ENCODE measurements at places on chromosomes 5 and 9.

GRCh38 chr5:56638768-56639238 lies 176.5 kb upstream of the MAP3K1 start:
- H3K4me3 ChIP-seq = no peak overlapping the region
- H3K4me1 ChIP-seq = no peaks in the 10 kb centered on the region
- H3K36me3 ChIP-seq = no peaks in the 10 kb centered on the region
- DNase-seq = no peak
- H3K27ac ChIP-seq = no peak overlapping the region

GRCh38 chr9:116490321-116490720 lies 196.8 kb upstream of the TRIM32 start:
- H3K36me3 ChIP-seq = no peaks in the 10 kb centered on the region
- H3K4me1 ChIP-seq = no peaks in the 10 kb centered on the region
- H3K27ac ChIP-seq = no peak overlapping the region
- H3K27me3 ChIP-seq = no peaks in the 10 kb centered on the region
- no peak for DNase-seq

DNA sequence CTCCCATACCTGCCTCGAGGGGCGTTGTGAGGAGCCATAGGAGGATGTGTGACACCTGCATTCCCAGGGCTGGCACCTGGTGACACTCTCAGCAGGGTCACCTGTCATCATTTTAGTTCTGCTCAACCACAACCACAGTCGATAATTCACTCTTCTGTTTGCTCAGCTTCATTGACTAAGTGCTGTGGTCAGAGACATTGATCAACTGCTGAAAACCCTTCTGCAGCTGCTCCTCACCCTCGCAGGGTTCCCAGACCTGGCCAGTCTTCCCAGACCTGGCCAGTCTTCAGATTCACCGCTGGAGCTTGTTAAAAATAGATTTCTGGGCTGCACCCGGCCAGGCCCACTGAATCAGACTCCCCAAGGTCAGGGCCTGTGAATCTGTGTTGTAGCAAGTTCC lies 92.8 kb downstream of the MVB12B start:
- no peak overlapping the region for H3K4me3 ChIP-seq
- peaks cover 26% of the 10 kb centered on the region for H3K36me3 ChIP-seq
- H3K27ac ChIP-seq = no peak overlapping the region
- peaks cover 6% of the 10 kb centered on the region for H3K4me1 ChIP-seq

DNA sequence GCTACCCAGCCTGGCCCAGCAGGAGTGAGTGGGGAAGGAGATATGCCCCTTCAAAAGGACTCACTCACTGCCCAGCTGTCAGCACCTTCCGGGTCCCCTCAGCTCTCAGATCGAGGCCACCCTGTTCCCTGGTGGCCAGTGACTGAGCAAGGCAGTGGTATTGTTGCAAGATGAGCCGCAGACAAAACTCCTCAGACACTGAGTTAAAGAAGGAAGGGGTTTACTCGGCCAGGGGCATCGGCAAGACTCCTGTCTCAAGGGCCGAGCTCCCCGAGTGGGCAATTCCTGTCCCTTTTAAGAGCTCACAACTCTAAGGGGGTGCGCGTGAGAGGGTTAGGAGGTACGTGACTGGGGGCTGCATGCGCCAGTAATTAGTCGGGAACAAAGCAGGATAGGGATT lies 9.7 kb upstream of the N4BP3 start:
- H3K27ac ChIP-seq = no peak overlapping the region
- no peak for DNase-seq
- peaks cover 2% of the 10 kb centered on the region for H3K4me1 ChIP-seq

- no peak for DNase-seq
- no peak overlapping the region for H3K27ac ChIP-seq
- H3K36me3 ChIP-seq = no peaks in the 10 kb centered on the region
- no peaks in the 10 kb centered on the region for H3K27me3 ChIP-seq
- H3K4me1 ChIP-seq = no peaks in the 10 kb centered on the region
Observed at GRCh38 chr9:114655689-114656088, 1.9 kb downstream of the TEX53 start.

DNA sequence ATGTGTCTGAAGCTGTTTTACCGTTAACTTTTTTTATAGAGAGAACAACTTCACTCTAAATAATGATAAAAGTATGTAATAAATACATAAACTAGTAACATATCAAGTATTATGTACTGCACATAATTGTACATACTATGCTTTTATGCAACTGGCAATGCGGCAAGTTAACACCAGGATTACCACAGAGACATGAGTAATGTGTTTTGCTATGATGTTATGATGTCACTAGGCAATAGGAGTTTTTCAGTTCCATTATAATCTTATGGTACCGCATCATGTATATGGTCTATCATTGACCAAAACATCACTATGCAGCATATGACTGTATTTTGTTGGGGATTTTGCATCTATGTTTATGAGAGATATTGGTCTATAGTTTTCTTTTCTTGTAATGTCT lies 326.4 kb upstream of the TARS1 start:
- no peaks in the 10 kb centered on the region for H3K27me3 ChIP-seq
- no peak for DNase-seq
- no peak overlapping the region for H3K4me3 ChIP-seq
- no peaks in the 10 kb centered on the region for H3K36me3 ChIP-seq
- H3K27ac ChIP-seq = no peak overlapping the region

DNA sequence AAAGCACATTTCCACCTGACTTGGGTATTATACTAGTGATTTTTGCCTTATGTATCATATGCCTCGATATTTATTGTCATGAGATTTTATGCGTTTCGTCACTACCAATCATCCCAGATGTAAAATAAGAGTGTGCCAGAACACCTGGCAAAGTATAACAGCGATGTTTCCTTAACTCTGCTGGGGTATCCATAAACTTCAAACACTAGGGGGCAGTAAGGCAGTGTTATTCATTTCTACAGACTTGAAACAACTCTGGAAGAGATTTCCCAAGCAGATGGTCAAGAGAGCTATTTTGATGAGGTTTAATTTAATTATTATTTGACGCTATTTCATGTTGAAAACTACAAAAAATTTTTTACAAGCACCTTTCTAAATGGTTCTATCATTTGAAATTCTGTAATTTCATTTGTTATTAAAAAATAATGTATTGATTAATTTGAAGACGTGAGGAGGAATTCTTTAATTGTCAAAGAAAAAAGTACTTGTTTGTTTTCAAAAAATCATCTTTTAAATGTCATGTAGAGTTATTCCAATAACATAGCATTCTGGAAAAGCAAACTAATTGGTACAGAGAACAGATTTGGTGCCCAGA lies 388.5 kb upstream of the CTNND2 start:
- no peaks in the 10 kb centered on the region for H3K36me3 ChIP-seq
- H3K27ac ChIP-seq = no peak overlapping the region
- H3K27me3 ChIP-seq = no peaks in the 10 kb centered on the region
- DNase-seq = no peak
- H3K4me1 ChIP-seq = no peaks in the 10 kb centered on the region
- no peak overlapping the region for H3K4me3 ChIP-seq

Measured in upper lobe of right lung (tissue), 1 donor.